WTC11 (cell line): ENCODE measurements at places on chromosomes 1 and 21.

DNA sequence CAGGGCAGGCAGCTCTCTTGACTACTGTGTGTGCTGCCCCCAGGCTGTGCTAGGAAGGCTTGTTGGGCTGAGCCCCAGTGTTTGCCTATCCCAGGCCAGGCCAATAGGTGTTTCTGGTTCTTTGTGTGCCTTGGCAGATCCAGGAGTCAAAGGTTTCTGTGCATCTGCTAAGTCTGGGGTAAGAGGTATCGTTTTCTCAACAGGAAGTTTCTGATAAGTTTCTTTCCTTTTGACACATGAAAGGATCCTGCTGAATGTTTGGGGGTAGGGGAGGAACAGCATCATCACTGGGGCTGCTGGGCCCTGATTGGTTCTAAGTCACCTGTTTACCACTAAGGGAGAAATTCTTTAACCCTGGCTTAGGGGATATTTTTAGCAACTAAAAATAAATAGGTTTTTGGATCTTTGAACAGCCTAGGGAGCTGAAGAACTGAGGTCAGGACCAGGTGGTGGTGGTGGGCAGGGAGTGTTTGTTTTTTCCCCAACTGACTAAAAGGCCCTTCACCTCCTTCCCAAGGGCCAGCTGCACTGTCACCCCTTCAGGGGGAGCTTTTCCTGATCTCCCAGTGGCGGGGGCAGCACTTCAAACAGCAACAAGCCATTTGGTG, 85.1 kb downstream of the KCNN3 start:
- DNase-seq, result no peak

GRCh38 chr1:6170742-6171201, 9.3 kb downstream of the CHD5 start:
- DNase-seq, result no peak

DNA sequence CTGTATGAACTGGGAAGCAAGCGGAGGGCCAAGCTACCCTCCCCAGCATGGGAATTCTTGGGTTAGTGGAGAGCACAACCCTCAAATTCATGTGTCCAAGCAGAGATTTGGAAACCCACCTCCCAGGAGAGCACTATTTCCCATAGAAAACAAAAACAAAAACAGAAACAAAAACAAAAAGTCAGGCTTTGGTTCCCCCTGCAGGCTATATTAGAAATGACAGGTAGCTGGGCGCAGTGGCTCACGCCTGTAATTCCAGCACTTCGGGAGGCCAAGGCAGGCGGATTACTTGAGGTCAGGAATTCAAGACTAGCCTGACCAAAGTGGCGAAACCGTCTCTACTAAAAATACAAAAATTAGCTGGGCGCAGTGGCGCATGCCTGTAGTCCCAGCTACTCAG, 10.8 kb downstream of the MINDY1 start:
- peak; percentile 64 for DNase-seq

- no peak for DNase-seq
These were observed 21.9 kb upstream of the MORC3 start for GRCh38 chr21:36297938-36298572.

DNA sequence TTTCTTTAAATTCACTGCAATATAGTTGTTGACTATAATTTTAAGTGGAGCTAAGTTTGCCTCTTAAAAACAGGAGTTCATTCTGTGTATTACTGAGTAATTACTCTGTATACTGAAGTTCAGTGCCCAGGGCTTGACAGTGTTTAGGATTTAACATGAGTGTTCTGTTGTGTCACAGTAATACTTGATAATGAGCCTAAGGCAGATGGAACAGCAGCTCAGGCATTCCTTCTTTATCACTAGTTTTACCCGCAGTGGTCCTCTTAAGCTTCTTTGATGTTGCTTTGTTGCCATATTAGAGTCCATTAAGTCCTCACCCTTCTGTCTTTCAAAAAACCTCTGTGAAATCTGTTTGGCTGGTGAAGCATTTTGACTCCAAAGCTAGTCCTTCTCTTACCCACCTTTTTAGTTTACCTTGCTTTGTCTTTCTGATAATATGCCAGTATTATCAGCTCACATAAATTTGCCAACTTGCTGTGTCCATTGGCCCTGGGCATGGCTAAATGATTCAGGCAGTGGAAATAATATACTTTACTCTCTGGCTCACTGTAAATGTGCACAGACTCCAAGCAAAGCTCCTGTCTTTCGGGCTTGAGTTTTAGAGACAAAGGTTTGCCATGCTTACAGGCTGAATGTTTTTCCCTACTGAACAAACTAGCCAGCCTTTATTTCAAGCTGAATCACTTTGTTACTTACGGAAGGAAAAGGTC, 17.7 kb downstream of the HIPK1 start:
- DNase-seq, result no peak

DNA sequence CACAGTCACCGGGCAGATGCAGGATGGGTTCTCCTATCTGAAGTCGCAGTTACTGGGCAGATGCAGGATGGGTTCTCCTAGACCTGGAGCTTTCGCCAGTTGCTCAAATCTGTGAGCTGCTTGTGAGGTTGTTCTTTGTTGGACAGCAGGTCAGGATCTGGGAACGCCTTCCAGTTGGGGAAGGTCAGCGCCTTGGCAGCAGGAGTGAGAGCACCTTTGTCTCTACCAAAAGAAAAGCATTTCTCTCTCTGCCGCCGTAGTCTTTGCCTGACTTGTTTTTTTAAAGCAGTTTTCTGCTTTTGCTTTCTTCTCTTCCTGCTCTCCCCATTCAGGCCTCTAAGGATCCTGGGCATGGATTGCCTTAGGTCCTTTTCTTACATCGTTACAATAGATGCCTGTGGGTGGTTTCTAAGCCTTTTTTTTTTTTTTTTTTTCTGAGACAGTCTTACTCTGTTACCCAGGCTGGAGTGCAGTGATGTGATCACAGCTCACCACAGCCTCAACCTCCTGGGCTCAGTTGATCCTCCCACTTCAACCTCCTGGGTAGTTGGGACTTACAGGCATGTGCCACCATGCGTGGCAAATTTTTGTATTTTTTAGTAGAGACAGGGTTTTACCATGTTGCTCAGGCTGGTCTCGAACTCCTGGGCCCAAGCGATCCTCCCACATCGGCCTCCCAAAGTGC, 15.7 kb downstream of the PEX14 start:
- DNase-seq, result no peak

- no peak for DNase-seq
These were observed 126.4 kb downstream of the LRRC7 start for GRCh38 chr1:69693921-69694675.

GRCh38 chr1:91948501-91949355, 473 bp upstream of the BRDT start:
- DNase-seq, result no peak

DNA sequence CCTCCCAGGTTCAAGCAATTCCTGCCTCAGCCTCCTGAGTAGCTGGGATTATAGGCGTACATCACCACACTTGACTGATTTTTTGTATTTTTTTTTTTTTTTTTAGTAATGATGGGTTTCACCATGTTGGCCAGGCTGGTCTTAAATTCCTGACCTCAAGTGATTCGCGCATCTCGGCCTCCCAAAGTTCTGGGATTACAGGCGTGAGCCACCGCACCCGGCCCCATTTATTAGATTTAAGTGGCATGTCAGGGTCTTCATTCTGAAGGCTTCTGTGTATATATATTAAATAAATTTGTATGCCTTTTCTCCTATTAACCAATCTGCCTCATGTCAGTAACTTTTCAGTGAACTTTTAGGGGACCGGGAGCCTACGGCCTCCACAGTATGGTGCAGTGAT, 6.0 kb upstream of the CLIC4 start:
- DNase-seq, result no peak
